ENCODE measurements at places on chromosomes 3 and 15. TPM values are rescaled to one million over a fixed set of nuclear protein-coding genes. Genes with fewer than 3 reads are reported as not detected.
A peak's percentile ranks its signal among the peaks of the same experiment; 100 is the strongest.

- DNase-seq, result peak; percentile 79
These were observed 54.3 kb upstream of the AGTR1 start for GRCh38 chr3:148643389-148643840.

DNA sequence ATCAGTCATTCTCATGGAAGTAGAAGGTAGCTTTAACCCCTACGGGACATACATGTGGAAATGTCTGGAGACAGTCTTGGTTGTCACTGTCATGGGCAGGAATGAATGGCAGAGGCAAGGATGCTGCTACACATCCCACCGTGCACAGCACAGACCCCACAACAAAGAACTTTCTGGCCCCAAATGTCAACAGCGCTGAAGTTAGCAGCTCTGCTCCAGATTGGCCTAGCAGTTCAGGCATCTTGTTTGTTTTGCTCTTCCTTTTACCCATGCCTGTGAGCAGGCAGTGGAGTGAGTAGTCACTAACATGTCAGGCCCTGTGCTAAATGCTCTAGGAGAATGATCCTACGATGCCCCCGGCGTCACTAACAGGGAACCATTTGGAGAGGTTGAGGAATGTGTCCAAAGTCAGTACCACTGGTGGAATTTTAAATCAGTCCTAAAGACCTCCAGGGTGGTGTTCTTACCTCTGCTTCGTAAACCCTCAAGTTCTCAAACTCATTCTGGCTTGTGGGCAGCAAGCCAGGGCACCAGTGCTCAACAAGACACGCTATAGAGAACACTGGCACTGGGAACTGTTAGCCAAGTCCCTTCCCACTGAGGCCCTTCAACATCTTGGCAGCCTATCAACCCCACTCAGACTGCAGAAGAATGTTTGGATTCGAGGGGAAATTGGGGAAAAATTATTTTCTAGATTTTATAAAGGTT, 142.2 kb downstream of the FOXP1 start:
- DNase-seq, result no peak

GRCh38 chr3:107959550-107960154, 131.2 kb downstream of the CD47 start:
- no peak for DNase-seq

DNA sequence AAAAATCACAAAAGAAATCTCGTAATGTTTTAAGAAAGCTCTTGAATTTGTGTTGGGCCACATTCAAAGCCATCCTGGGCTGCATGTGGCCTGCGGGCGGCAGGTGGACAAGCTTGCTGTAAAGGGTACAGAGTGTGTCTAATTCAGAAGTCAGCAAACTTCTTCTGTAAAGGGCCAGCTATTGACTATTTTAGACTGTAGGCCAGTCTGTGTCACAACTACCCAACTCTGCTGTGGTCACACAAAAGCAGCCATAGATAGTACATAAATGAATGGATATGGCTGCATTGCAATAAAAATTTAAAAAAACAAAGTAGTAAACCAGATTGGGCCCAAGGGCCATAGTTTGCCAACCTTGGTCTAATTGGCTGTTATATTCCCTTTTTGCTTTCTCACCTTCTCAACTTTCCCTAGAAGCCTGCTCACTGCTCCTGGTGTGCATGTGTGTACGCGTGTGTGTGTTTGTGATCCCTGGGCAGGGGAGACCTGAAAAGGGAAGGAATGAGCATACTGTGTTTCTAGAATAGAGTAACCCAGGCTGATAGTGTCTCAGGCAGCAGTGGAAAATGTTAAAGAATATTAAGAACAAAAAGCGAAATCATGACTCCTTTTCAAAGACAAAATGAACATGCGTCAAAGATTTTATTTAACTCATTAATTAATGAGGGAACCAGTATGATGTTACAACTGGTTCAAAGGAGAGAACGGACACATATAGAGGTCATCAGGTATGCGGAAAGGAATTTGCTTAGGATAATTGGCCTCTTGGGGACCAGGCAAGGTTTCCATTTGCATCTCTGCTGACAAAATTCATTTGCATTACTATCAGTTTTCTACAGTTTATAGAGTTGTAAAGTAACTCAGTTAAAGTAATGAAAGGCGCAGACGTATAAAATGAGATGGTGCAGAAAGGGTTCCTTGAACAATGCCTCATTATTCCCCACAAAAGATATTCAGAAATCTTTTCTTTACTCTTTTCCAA, 248.0 kb downstream of the THSD4 start:
- no peak for DNase-seq

- DNase-seq, result peak; percentile 70
These were observed 49.8 kb downstream of the KBTBD12 start for GRCh38 chr3:127964816-127965215.

GRCh38 chr3:147813256-147813655, 404.1 kb downstream of the ZIC1 start:
- no peak for DNase-seq

DNA sequence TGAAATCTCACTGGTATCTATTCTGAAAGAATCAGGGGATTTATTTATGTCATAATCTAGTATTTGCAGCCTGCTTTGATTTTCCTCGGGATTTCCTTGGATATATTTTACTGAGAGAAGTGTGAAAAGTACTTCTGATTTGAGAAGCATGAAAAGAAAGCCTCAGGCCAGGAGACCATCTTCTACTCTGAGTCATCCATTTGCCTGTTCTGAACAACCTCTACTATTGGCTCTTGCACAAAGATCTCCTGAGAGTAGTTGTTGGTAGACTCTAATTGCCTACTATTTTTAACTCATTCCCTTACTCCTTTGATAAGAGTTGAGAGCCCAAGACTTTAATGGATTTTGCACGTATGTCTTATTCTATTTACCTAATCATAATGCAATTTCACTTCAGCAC, 318.9 kb downstream of the BCHE start:
- DNase-seq, result no peak

The TRIM42 gene
- not detected for total RNA-seq

The PDZRN3 gene
- 19.2 TPM for total RNA-seq

Data from MG63 (cell line).